NCI-H446 (cell line): ENCODE measurements at places on chromosomes 7 and 10.

GRCh38 chr10:122190176-122190943 lies 80.7 kb upstream of the BTBD16 start:
- no peak for DNase-seq

DNA sequence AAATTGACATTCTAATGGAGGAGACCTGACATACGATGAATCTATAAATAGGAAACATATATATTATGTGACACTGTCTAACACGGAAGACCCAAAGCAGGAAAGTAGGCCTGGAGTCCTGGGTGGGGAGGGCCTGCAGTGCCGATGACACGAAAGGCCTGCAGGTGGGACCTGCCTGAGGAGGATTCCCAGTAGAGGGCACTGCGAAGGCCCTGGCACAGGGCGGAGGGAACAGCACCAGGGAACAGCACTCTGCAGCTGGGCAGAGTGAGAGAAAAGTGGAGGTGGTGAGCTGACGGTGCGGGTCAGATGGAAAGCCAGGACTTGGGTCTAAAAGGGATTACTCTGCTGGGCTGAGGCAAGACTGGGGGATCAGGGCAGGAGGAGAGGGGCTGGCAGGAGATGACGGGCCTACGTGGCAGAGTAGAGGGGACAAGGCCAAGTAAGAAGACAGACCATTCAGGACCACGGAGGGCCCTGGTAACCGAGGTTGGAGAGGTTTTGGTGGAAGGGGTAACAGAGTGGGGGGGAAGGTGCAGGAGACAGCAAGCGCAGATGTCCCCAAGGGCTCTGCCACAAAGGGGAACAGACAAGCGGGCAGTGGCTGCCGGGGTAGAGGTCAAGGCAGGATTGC lies 8.1 kb downstream of the ZNF746 start:
- no peak for DNase-seq

DNA sequence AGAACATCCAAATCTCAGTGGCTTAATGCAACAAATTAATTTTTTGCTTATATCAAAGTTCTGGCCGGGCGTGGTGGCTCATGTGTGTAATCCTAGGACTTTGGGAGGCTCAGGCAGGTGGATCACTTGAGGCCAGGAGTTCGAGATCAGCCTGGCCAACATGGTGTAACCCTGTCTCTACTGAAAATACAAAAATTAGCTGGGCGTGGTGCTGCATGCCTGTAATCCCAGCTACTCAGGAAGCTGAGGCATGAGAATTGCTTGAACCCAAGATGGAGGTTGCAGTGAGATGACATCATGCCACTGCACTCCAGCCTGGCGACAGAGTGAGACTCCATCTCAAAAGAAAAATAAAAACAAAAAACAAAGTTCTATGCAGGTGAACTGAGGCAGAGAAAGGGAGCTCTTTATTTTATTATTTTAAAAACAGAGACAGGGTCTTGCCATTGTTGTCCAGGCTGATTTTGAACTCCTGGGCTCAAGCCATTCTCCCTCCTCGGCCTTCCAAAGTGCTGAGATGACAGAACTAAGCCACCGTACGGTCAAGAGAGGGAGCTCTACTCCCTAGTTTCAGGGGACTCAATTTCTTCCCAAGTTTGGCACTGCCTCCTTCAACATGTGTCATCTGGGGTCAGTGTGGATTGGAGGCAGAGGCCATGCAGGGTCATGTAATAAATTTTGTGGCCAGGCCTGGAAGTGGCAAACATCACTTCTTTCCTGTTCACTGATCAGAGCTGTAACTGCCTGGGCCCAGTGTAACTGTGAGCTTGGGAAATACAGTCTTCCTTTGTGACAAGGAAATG lies 2.4 kb downstream of the ADCK2 start:
- DNase-seq: no peak

DNA sequence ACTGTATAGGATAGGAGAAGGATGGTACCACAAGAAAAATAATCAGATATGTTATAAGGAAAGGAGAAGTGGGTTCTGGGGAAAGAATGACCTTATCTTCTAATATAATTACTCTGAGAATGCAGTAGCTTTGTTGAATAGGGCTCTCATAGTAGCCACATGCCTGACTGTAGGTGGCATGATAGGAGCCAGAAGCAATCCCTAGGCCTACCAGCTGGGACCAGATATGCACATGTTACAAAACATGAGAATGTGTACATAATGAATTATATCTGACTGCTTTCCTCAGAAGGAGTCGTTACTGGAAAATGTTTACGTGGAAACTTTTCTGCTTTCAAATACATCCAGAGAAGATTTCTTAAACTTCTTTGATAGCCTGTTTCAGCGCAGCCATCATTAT lies 53.2 kb upstream of the FAM3C start:
- DNase-seq: no peak

GRCh38 chr10:45421221-45422097 lies 47.4 kb downstream of the ALOX5 start:
- DNase-seq: no peak

- DNase-seq: no peak
Observed at GRCh38 chr7:112058686-112059085, 147.5 kb downstream of the DOCK4 start.

- no peak for DNase-seq
Observed at GRCh38 chr7:136179851-136180721, 202.9 kb upstream of the MTPN start.

DNA sequence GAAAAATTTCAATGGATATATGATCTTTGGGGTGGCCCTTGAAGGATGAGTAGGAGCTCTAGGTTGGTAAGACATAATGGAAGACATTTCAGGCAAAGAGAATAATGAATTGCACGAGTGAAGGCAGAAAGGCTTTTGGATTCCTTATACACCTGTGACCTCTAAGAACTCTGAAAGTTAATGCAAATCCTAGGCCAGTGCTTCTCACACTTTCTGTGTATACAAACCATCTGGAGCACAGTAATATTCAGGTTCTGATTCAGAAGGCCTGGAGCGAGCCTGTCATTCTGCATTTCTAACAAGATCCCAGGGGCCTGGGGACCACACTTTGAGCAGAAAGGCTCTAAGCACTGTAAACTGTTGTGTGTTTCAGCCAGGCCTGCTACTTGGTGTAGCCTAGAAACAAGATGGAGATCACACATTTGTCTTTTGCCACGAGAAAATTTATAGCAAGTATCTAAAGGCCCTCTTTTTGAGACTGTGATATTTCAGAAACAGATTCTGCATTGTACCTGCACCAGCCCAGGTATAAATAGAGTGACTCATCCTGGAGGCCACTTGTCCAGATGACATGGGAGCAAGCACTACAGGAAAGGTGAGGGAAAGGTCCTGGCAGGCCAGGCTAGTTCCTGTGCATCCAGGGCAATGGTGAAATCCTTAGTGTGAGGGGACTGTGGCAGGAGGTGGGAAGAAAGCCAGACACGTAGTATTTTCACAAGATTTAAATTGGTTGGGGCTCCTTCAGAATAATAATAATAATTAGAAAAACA lies 24.4 kb downstream of the MRPS33 start:
- DNase-seq: no peak

DNA sequence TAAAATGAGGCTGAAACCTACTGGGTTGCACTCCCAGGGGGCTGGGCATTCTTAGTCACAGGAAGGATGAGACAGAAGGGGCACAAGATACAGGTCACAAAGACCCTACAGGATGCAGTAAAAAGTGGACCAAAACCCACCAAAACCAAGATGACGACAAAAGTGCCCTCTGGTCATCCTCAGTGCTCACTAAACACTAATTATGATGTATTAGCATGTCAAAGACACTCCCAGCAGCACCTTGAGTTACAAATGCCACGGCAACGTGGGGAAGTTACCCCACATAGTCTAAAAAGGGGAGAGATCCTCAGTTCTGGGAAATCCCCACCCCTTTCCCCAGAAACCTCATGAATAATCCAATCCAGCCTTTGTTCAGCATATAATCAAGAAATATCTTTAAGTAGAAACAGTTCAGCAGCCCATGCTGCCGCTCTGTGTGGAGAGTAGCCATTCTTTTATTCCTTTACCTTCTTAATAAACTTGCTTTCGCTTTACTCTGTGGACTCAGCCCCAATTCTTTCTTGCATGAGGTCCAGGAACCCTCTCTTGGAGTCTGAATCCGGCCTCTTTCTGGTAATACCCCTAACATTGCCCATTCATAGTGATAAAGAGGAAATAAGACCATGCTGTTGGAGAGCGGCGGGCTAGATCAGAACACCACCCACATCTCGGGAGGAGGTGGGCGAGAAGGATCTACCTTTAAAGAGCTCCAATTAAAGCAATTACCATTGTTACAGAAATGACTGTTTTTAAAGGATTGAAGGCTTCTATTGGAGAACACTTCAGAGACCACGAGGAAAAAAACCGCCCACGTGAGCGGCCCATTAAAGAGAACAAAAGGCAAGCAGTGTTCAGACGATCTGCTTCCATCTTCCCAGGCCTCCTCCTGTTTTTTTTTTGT lies 170.9 kb downstream of the USP6NL start:
- DNase-seq: no peak

DNA sequence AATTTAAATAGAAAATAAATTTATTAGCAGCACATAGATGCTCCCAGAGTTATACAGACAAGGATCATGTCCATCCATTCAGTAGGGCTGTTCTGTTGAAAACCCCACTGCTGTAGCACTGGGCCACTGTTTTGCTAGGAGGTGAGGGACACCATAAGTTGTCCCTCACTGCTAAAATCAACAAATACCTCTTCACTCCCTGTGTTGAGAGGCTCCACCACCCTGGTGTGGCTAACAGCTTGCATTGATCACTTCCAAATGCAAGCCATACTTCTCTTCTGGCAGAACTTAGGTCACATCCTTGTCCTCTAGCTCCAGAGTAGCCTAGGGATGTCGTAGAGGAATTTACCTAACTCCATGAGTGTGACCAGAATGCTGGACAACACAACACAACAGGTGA lies 55.4 kb downstream of the MDFIC start:
- DNase-seq: no peak

DNA sequence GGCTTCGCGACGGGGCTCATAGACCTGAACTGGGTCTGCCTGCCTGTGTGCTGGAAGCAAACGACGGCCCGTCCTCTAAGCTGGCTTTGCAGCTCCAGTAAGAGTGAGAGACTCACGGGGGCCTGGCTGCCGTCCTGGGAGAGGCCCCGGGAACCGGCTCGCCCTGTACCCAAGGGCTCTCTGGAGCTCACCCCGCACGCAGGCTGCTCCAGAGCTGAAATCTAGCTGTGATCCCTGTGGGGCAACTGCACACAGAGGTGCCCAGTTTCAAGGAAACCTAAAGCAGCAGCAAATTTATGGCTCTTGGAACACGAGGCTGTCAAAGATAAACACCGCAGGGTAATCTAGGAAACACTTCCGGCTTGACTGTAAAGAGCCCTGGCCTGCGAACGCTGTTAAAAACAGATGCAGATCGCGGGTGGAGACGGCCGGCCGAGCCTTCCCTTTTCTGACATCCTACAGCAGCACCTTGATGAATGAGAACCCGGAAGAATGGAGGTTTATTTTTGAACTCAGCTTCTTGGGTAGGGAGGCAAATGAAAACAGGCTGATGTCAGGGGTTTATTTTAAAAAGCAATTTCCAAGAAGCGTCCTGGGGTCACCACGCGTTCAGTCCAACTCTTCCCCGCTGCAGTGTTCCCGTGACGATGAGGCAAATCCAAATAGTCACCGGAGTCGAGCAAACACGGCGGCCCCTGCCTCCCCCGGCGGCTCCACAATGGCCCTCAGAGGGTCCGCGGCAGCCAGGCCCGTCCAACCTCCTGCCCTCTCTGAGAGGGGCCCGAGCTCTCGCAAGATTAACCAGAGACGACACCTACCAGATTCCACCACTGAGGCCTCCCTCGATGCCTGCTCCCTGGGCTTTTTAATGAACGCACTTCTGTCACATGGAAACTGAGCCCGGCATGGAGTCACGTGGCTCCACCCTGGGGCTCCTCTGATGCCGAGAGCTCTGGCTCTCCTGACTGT lies 29.6 kb downstream of the AMZ1 start:
- no peak for DNase-seq

GRCh38 chr7:11714205-11714604 lies 117.8 kb downstream of the THSD7A start:
- no peak for DNase-seq

GRCh38 chr10:34075254-34075926 lies 739.7 kb downstream of the PARD3 start:
- DNase-seq: no peak

- no peak for DNase-seq
Observed at GRCh38 chr10:87829986-87830729, 12.1 kb upstream of the ATAD1 start.

DNA sequence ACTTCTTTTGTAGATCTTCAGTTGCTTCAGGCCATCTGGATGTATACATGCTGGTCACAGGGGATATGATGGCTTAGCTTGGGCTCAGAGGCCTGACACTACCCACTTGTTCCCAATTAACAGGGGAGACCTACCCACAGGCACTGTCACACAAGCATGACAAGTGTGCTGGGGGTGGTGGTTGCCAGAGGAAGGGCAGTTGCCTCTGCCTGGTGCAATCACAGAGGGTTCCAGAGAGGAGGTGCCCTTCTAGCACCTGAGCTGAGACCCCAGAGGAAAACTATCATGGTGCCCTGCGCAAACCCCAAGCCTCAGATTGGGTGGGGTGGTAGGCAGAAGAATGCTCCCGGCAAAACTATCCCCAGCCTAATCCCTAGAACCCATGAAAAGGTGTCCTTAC lies 65.6 kb upstream of the NANOS1 start:
- DNase-seq: no peak

DNA sequence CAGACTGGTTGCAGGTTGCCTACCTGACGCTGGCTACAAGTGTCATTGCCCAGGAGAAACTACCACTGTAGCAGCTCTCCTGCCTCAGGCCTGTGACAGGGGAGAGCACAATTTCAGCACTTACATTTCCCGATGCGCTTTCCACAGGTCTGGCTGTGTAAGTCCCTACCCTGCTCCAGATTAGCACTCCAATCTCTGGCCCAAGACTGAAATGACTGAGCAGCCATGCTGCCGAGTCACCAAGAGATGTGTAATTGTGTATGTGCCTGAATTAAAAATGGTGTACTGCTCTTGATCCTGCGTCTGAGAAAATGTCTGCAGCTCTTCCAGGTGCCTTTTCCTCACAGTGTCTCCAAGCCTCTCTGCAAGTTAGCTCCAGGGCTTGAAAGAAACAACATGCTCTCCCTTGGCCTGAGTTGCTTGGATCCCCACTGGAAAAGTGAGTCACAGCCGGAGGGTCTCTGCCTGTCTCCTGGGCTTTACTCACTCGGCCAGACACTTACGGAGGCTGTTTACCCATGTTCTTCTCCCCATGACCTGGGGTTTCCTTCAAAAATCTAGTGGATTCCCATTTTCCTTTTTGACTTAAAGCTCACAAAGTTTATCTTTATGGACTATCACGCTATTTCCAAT lies 1001.7 kb upstream of the KCND2 start:
- DNase-seq: no peak
